Left renal pelvis (tissue), 4 donors: ENCODE measurements at places on chromosomes 6 and 20. TPM values are rescaled to one million over a fixed set of nuclear protein-coding genes. Genes with fewer than 3 reads are reported as not detected.

DNA sequence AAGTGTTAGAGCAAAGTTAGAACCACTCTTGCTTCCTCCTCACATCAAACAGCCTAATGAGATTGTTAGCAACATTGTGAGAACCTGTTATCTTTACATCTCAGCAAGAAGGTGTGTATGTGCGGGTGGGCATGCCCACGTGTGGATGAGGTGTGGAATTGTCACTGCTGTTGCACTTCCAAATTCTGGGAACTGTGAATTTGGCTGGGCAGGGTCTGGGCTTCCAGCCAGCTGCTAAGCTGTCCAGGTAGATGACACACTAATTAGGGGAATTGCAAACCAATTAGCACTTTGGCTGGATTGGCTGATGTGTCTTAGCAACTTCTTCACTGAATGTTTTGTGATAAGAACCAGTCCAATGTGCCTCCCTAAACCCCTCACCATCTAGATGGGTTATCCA, 848.2 kb downstream of the DHX35 start:
- DNase-seq: no peak

DNA sequence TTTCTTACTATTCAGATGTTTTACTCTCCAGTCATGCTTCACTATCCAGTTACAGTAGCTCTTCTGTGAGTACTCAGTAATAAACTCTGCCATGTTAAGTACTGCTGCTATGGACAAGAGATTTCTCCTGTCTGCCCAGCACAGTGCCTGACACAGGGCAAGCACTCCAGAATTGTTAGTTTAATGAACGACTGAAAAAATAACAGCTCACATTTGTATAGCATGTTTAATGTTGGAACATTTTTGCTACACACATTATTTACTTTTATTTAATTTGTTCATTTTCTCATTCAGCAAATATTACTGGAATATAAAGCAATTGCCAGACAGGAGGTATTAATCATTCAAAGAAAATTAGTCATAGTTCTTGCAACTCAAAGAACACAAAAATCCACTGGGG, 142.6 kb upstream of the HMGN3 start:
- no peak for DNase-seq

Gene CCN5
- 0.11 TPM for polyA plus RNA-seq

- DNase-seq: no peak
Observed at GRCh38 chr6:21831521-21832291, 238.2 kb downstream of the SOX4 start.

GRCh38 chr6:31070711-31071197, 41.6 kb downstream of the C6orf15 start:
- DNase-seq: peak; percentile 63

GRCh38 chr6:99093456-99094190, 145.9 kb upstream of the FBXL4 start:
- DNase-seq: peak; percentile 5
